ENCODE measurements at places on chromosomes 7 and 10.

DNA sequence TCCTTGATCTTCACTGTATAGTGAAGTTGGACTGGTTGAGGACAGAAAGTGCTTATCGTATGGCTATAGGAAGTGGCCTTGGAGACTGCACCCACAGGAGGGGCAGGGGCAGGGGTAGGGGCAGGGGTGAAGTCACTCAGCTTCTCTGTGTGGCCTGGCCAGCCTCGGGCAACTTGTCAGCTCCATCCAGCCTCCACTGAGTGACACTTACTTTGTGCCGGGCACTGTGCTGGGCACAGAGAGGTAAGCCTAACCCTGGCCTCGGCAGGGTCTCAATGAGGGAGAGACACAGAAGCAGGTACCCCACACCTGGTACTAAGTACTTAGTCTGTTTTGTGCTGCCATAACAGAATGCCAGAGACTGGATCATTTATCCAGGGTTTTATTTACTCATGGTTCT, 99.3 kb upstream of the CTBP2 start:
- no peak for DNase-seq

DNA sequence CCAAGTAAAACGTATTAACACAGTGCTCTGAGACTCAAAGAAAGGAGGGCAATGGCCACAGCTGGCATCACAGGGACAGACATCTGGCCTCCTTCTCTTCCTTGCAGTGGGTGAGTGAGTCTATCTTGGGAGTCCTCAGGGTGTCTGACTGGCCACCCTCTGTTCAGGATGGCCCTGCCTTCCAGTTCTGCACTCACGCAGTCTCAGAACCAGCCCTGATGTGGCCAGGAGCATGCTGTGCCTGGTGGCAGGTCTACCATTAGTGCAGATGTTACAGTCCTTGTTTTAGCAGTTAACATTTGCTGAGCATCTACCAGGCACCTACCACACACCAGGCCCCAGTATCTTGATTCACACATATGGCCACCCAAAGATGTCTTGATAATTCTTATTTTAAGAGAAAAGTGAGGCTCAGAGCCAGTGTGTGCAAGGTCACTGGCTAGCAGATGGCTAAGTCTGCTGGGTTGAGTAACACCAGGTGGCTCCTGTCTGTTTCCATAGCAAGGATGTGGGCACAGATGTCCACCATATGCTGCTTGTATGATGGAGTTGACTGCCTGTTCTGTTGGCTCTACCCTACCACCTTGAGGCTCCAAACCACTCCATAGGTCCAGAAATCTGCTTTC, 23.2 kb upstream of the ARHGAP22 start:
- DNase-seq, result no peak

GRCh38 chr7:30304177-30304884, 19.9 kb downstream of the ZNRF2 start:
- no peak for DNase-seq

DNA sequence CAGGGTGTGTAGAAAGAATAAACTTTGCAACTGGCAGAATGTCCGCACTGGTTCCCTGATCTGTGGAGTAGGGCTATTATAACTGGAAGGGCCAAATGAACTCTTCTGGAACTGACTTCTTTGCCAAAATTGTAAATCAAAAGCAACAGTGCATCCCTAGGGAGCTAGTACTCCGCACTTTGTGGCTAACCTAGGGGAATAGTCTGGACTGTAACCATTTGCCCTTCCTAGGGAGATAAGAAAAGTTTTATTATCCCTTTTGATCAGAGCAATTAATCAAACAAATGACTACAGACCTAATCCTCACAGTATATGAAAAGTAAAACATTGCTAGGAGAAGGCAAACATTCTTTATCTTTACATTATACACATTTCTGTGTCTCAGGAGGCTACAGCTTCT, 45.5 kb upstream of the STEAP1B start:
- DNase-seq, result no peak

- no peak for DNase-seq
Measured at GRCh38 chr10:78529262-78529661, 495.6 kb downstream of the RPS24 start.

- DNase-seq, result no peak
Measured at GRCh38 chr10:117408436-117409384, 33.5 kb upstream of the PDZD8 start.

GRCh38 chr7:100890653-100891567, 1.4 kb upstream of the UFSP1 start:
- peak; percentile 67 for DNase-seq

GRCh38 chr10:117948493-117948892, 98.2 kb downstream of the RAB11FIP2 start:
- no peak for DNase-seq
